ENCODE measurements at places on chromosomes 13 and 19.

GRCh38 chr13:87538366-87539052, 132.7 kb upstream of the SLITRK5 start:
- DNase-seq: no peak

DNA sequence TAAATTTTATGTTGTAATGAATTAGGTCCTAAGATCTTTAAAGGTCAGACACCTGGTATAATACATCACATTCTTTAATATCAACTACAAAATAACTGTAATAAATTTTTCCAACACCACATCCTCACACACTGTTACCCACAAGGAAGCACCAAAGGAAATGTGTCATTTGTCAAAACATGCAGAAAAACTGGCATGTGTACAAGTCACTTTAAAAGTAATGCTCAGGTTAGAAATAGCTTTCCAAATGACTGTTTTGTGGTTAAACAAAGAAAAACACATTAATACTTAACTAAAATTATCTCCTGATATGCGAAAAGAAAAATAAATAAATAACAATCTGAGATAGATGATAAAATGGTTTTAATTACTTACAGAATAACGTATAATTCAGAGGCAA, 74.7 kb downstream of the MZT1 start:
- no peak for DNase-seq

DNA sequence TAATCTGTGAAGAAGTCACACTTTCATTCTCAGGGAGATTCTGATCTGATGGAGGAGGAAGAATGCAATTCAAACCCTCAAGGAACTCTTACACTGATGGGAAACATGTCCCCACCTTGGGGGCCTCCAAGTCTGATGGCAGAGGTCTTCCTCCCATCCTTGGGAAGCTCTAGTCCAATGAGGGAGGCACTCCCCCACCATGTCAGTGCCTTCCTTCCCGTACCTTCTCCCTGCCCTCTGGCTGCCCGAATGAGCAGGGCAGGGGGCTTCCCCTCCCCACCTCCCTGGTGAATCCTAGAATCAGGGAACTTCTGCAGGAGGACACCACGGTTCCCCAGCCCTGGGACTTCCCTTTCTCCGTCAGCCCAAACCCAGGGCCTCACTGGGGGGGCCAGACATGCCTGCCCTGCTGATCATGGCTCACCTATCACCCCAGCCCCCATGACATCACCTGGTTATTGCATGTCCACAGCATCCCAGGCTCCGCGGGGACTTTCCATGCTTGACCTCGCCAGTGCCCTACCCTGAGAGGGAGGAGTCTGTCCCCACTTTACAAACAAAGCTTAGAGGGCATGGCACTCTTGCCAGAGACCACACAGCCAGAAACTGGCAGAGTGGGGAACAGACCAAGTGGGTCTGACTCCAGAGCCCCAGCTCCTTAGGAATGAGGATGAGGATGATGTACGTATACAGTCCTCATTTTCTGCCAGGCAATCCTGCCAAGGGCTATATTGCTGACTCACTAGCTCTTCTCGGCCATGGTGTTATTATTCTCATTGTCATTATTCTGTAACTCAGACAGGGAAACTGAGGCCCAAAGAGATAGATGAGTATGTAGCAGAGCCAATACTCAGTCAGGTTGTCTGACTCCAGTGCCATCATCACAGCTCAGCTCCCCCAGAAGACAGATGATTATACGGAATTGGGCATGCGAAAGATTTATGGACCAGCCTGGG, 9.6 kb upstream of the BCL3 start:
- no peak for DNase-seq

DNA sequence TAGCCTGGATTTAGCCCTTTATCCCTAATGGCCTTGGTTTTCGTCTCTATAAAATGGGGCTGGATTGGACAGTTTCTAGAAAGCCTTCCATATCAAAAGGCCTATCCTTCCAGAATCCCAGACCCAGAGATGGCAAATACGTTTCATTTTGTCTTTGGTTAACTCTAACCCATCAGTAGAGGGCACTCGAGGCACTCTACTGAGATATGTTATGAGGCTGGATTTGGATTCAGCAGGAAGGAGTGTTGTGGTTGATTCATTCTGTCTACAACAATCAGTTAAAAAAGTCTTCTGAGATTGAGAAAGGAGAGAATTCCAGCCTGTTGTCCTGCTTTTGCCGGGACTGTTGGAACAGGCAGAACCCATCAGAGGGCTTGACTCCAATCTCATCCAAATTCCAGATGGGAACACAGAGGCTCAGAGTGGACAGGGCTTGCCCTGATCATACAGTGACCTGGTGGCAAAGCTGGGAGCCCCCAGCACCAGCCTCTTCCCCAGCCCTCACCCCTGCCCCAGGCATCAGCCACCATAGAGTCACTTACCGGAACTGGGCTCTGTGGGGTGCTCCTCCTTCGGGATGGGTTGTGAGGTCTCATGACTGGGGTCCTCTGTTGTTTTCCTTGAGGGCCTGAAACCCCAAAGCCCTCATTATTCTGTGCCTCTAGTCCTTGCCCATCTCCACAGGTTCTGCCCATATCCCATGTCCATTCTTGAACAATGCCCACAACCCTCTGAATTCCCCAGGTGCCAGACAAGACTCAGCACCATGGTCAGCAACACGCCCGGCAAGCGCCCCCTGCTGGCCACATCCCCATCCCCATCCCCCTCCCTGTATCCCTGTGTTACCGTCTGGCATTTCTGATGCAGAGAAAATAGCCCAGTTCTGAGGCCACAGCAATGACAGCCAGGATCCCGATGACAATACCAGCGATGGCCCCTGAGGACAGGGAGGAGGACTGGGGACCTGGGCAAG, 12.3 kb upstream of the ZNF180 start:
- no peak for DNase-seq

DNA sequence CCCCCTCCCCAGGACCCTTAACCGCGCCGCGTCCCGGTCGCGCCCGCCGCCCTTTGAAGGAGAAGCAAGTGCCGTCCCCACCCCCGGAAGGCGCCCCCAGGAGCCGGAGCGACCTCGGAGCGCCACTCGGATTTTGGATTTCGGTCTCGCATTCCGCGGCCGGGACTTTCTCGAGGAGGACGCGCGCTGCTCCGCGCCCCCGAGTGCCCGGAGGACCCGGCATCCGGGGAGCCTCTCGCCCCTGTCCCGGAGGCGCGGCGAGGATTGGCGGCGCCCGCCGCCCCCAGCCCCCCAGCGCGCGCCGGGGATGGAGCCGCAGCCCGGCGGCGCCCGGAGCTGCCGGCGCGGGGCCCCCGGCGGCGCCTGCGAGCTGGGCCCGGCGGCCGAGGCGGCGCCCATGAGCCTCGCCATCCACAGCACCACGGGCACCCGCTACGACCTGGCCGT, 1.6 kb downstream of the MIDN start:
- DNase-seq: no peak

DNA sequence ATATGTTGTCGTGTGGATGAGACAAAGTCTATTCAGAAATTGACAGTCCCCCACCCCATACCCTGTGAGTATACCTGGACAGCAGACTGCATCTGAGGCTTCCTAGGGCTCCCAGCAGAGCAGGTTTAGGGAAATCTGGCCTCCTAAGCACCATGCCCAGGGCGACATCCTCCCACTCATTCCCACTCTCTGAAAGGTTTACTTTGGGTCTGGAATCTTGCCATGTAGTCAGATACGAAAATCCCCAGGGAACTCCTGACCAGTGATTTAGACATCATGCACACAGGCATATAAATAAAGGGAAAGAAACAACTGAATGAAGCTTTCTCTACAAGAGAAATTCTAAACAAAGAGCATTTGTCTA, 717 bp upstream of the NALCN start:
- DNase-seq: no peak

DNA sequence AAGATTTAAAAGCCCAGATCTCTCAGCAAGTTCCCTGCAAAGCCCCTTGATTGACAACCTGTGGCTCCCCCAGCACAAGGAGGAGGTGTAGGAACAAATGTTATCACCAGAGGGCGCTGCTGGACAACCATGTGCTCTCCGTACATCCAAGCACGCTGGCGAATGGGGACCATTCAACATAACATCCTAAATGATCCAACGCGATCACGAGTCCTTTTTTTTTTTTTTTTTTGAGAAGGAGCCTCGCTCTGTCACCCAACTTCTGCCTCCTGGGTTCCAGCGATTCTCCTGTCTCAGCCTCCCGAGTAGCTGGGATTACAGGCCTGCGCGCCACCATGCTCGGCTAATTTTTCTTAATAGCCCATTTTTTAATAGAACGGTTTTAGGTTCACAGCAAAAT, 52.0 kb downstream of the NWD1 start:
- DNase-seq: peak; percentile 57

DNA sequence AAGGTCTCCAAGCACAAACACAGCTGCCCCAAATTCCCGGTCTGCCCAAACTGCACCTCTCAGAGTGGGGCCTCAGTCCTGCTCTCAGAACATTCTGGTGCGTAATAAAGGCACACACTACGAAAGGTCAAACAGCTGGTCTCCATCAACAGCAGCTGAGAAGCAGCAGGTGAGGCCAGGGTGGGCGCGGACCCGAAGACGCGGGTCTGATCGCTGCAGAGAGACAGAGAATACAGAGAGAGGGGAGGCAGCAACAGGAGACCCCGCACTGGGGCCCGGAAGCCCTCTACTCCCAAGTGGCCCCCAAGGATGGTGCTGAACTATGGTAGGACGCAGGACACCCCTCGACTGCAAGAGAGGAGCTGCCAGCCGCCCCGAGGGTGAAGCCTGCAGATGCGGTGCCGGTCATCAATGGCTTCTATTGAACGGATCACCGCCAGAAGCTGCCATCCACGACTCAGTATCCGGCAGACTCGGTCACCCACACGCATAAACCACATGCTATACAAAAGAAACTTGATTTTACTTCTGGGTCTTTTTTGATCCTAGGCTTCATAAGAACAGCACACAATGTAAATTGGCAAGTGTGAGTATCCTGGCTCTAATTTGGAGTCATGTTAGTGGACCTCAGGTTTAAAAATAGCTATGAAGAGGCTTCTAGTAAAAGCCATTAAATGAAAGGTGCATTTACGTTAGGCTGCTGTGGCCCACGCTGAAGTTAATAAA, 33.4 kb downstream of the STK24 start:
- DNase-seq: no peak

DNA sequence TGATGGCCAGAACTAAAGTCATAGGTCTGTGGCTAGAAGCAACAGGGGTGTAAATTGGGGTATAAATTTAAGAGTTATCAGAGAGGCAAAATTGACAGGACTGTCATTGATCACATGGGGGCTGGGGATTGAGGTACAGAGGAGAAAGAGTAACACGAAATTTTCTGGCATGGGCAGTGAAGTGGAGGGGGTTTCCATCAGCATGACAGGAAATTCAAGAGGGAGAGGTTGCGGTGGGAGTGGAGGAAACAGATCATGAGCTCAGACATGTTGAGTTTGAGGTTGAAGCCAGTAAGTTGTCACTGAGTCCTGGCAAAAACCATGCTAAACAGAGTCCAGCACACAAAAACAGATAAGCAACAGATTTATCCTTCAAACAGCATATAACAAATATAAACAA, 192.1 kb upstream of the TSC22D1 start:
- no peak for DNase-seq

DNA sequence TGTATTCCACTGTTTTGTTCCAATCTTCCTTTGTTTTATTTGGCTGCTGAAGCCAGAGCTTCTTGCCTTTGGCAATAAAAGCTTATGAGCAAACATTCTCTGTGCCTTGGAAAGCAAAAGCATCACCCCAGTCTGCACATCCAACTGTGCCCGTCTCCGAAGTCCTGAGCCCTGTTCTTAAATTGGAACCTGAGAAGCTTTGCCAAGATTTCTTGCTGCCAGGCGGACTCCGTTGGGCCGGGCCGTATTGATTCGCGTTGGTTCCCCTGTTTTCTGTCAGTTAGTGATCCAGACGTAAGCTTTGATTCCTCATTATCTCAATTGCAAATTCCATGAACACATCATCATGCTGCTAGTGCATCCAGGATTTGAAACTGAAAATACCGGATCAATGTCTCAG, 793.0 kb downstream of the OLFM4 start:
- no peak for DNase-seq

- no peak for DNase-seq
Observed at GRCh38 chr13:89554801-89555200, 1792.7 kb upstream of the MIR17HG start.

- DNase-seq: no peak
Observed at GRCh38 chr19:1980809-1981181, 34.7 kb downstream of the BTBD2 start.

DNA sequence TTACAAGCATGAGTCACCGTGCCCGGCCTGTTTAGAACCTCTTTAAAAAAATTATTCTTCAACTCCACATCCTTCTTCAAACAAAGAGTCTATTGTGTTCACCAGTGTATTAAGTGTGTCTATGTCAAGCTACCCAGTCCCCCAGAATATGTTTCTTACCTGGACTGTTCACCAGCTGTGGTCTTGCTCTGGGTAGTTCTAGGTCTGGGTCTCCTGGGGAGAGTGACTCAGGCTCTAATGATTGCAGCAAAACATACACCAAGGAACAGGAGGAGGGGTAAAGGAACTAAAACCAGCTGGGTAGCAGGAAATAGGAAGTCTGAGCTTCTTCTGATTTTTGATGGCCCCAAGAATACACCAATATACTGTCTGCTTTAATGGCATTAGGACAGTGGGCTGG, at the start of gene FPR1:
Gene FPR1 (minus strand): TSS at position 224 of the 400 bp plus-strand sequence. CDS start 4,884 bp downstream, outside the sequence.
- DNase-seq: no peak

DNA sequence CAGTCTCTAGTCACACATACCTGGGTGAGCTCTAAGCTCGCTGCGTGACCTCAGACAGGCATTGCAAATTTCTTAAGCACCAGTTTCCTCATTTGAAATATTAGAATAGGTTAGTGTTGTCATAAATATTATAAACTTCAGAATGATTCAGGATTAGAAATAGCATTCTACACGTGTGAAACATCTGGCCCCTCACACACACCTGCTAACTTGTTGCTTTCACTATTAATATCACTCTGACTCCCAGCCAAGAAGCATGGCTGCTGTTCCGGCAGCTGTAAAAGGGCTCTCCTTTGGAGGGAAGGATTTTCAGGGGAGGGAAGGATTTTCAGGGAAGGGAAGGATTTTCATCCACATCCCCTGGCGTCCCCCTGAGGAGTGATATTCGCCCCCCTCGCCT, 161.3 kb upstream of the GPR12 start:
- DNase-seq: no peak

GRCh38 chr13:77459592-77459991, 75.9 kb upstream of the SCEL start:
- DNase-seq: no peak

DNA sequence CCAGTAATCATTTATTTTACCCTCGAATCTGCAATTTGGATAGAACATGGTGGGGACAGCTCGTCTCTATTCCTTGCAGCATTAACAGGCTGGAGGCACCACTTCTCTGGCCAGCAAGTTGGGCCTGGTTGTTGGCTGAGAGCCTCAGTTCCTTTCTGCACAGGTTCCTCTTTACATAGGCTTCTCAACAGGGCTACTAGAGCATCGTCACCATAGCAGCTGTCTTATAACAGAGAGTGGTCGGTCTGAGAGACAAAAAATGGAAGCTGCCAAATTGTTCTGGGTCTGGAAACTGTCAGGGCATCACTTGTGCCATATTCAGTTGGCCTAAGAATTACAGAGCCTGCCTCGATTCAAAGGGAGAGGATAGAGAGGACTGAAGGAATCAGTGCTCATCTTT, 86.7 kb downstream of the DNAJC15 start:
- no peak for DNase-seq

Data from stimulated activated CD8-positive, alpha-beta memory T cell treated with anti-CD3 and anti-CD28 coated beads, Interleukin-7, amount 100 ng/mL, for 1 hour (primary cell).